ENCODE measurements at places on chromosomes 3 and 15.

DNA sequence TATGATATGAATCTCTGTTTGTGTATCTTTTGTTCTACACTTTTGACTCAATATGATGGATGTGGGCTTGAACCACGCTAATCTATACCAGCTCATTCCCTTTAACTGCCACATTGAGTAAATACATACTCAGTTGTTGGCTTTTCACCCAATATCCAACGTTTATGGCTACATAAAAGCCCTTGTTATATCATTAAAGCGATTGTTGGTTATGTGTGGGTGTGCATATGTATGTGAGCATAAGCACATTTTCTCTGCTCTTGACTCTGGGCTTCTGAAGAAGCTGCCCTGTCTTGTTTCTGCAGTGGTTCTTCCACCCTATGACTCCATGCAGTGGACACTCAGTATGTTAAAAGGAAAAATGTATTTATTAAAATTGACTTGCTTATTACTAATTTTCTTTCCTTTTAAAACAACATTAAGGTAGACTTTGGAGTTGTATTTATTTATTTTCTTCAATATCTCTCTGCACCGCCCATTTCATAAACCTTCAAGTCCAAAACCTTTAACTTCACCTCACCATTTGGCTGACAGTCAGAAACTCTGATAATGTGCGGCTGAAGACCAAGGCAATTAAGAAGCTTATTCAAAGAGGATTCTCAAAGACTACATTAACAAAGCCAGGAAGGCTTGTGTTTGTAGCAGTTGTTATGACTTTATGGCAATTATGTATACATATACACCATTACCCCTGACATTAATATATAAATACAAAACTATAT, 156.1 kb downstream of the THRB start:
- DNase-seq, result no peak

DNA sequence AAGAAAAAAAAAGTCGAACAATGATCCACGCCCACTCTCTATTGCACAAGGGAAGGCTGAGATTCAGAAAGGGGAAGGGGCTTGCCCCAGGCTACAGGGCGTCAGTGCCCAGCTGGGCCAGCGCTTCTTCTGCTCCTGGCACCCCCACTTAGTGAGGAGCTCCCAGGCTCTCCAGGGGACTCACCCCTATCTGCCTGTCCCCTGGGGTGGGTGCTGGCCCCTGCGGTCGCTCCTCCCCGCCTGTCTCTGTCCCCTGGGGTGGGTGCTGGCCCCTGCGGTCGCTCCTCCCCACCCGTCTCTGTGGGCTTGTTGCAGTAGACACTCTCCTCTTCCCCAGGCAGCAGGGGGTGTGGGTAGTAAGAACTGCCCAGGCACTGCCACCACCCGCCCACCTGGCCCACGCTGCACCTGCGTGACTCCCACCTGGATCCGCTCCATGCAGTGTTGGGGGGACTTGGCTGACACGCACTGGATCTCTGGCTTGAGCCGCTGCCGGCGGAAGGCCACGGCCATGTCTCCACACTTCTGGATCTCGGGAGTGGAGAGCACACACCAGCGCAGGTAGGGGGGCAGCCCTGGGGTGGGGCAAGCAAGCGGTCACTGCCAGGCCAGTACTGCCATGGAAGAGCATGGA, 14.6 kb downstream of the MELTF start:
- DNase-seq, result no peak

DNA sequence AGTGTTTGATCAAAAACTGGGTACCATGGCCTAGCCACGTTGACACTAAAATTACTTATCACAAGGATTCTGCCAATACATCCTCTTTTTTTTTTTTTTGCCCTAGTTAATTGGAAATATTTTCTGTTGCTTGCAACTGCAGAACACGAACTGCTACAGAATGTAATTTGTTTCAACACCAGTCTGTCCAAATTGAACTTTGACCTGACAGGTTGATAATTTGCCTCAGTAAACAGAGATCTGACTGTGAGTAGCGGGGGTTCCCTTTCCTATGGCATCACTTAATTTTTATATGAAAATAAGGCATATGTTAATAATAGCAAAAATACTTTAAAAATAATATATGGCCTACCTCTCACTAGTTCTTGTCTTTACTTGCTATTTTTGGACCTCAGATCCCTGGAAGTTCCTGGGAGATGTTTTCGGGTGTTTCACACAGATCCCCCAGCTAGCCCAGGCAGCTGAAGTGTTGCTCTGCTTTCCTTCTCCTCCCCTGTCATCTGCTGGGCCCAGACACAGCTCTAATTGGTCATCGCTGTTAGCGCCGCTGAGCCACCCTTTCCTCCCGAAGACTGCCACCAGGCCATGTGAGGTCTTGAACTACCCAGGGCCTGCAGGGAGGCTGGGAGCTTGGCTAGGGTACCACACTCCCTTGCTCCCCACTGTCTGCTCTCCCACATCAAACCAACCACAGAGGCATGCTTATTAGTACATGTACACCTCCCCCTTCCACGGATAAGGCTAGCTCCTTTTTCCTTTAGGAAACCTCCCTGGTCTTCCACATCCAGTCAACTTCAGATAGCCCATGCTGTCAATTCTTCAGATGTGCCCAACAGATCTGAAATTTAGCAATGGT, 89.8 kb upstream of the RNF7 start:
- DNase-seq, result no peak

- no peak for DNase-seq
These were observed 21.7 kb upstream of the CCDC39 start for GRCh38 chr3:180700941-180701340.

DNA sequence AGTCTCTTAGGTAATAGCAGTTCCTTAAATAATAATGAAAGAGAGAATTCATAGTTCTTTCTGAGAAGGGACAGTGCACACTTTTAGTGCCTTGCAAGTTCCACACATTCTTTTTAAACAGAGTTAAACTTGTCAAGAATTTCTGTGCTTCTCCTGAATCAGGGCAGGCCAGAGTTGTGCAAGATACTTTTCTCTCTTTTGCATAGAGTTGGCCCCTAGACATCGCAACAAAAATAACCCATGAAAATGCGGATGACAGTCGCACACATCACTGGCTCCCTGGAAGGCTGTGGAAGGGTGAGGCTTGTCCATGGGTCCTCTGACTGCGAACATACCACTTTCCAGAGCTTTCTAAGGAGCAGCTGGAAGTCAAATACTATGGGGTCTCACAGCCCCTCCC, 40.1 kb downstream of the FBLN2 start:
- no peak for DNase-seq

- DNase-seq, result no peak
These were observed 93.2 kb downstream of the FILIP1L start for GRCh38 chr3:100020876-100021644.

GRCh38 chr3:13424141-13424844, 4.2 kb upstream of the NUP210 start:
- DNase-seq, result no peak
